ENCODE measurements at places on chromosomes 1 and 21.

GRCh38 chr1:206023695-206024094, at the start of gene CTSE:
CTSE (minus strand) TSS chr1:206023895; CDS start chr1:206023791, 104 bp downstream.
- H3K27me3 ChIP-seq = peaks cover 8% of the 10 kb centered on the region
- H3K36me3 ChIP-seq = no peaks in the 10 kb centered on the region
- ATAC-seq = no peak
- H3K27ac ChIP-seq = no peak within 1 kb of the TSS
- H3K4me3 ChIP-seq = no peak within 1 kb of the TSS

- ATAC-seq = no peak
- H3K4me1 ChIP-seq = no peaks in the 10 kb centered on the region
- H3K27ac ChIP-seq = no peak overlapping the region
- H3K4me3 ChIP-seq = no peak overlapping the region
- peaks cover 4% of the 10 kb centered on the region for H3K36me3 ChIP-seq
- peaks cover 64% of the 10 kb centered on the region for H3K27me3 ChIP-seq
These were observed 428.4 kb downstream of the PTPRU start for GRCh38 chr1:29664711-29665110.

DNA sequence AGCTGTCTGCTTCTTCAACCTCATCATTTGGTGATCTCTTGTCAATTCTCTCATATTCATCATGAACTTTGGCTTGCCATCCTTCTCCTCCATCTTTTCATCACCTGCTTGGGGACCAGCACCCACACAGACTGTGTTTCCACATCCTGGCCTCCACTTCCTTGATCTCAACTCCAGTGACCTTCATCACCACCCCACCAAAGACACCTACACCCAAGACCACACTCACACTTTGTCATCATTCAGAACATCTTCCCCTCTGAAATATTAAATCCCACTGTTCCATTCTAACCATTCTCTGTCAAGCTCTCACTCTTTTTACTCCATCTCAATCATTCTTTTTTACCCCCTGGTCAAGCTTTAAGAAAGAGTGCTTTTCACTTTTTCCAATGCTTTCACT, 115.5 kb upstream of the VAV3 start:
- H3K36me3 ChIP-seq = no peaks in the 10 kb centered on the region
- H3K4me1 ChIP-seq = peaks cover 47% of the 10 kb centered on the region
- H3K4me3 ChIP-seq = no peak overlapping the region
- H3K27me3 ChIP-seq = no peaks in the 10 kb centered on the region

GRCh38 chr1:98277118-98277517, 356.3 kb upstream of the DPYD start:
- H3K4me1 ChIP-seq = no peaks in the 10 kb centered on the region
- H3K27ac ChIP-seq = no peak overlapping the region
- ATAC-seq = no peak
- no peak overlapping the region for H3K4me3 ChIP-seq
- no peaks in the 10 kb centered on the region for H3K36me3 ChIP-seq

DNA sequence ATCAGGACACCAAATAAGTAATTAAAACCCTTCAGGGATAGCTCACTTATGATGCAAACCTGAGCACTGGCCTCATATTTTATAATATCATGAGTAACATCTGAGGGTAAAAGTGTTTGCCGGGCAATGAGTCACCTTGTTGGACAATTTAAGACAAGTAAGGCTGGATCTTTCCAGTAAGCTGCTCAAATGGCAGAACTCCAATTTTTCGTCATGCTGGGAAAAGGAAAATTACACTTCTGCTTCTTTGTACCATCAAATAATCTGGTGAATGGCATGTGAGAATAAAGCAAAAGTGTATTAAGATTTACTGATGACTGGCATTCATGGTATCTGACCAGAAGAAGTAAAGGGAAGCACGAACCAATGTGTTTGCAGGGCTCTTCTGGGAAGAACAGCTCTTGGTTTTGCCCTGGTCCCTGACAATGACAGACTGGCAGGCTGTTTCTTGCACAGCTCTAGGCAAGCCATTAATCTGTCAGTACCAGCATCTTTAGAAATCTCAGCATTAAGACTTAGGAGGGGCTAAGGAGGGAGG, 392.2 kb downstream of the VAV3 start:
- no peak overlapping the region for H3K27ac ChIP-seq
- peaks cover 36% of the 10 kb centered on the region for H3K36me3 ChIP-seq
- H3K4me1 ChIP-seq = no peaks in the 10 kb centered on the region
- H3K27me3 ChIP-seq = no peaks in the 10 kb centered on the region

DNA sequence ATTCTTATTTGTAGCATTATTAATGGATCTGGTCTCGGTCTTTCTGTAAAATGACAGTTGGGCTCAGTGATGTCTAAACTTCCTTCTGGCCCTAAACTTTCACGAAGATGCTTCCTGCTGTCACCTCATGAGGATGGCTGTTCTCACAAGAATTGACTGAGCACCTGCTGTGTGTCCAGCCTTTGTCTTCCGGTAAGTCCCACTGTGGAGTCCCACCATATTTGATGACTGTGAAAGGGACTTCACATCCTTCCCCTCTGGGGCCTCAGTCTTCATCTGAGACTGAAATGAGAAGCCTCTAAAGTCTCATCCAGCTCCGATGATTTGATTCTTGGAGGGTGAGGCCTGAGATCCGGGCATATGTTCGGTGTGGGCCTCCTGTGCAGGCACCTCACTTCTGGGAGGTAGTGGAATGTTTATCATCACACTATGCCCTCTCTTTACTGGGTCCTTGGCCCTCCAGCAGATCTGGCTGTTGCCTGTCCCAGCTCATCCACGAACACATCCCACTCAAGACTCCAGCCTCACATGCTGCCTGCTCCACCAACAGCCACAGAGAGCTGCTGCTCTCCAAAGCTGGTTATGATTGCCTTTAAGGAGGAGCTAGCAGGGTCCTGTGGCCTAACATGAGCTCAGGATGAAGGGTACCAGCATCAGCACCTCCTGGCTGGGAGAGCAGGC, 95.8 kb downstream of the KCNN3 start:
- peak; percentile 32 for ATAC-seq
- H3K27ac ChIP-seq = no peak overlapping the region
- no peak overlapping the region for H3K4me3 ChIP-seq
- peaks cover 8% of the 10 kb centered on the region for H3K4me1 ChIP-seq

GRCh38 chr1:88647249-88647645, 36.8 kb upstream of the PKN2 start:
- H3K27me3 ChIP-seq = peaks cover 42% of the 10 kb centered on the region
- no peak overlapping the region for H3K27ac ChIP-seq
- no peak overlapping the region for H3K4me3 ChIP-seq
- no peaks in the 10 kb centered on the region for H3K4me1 ChIP-seq
- peak; percentile 66 for ATAC-seq
- H3K36me3 ChIP-seq = no peaks in the 10 kb centered on the region

DNA sequence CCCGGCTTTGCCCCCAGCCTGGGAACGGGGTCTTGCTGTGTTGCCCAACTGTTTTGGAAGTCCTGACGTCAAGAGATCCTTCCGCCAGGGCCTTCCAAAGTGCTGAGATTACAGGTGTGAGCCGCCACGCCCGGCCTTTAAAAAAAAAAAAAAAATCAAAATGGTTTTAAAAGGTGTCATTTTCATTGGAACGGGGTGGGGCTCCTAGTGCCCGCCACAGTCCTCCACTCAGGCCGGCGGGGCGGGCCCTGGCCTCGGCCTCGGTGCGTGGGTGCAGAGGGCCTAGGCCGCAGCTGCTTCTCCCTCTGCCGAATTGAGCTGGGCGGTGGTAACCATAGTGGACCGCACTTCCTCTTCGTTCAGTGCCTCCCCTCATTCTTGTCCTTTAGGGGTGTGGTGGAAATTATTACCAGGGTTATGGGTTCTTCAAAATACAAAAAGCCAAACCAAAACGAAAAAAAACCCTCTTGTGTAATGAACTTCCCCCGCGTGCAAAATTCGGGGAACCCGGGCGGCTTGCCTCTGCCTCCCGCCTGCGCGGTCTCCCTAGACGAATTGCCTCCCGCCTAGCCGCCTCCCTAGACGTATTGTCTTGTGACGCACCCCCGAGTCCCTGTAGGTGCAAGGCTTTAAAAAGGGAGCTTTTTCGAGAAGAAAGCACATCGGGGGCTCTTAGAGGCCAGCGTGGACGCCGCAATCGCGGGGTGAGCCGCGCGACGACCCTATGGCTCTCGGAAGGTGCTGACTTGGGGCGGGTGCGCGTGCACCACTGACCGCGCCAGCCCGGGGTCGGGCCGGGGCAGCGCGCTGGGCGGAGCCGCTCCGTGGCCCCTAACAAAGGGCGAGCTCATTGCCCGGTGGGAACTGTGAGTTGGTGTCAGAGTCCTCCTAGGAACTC, 10.5 kb upstream of the SPEN start:
- peak; percentile 75 for ATAC-seq
- H3K36me3 ChIP-seq = peaks cover under 1% of the 10 kb centered on the region
- H3K4me1 ChIP-seq = peaks cover 36% of the 10 kb centered on the region

GRCh38 chr1:66380452-66381212, 153.3 kb upstream of the SGIP1 start:
- ATAC-seq = peak; percentile 99
- no peaks in the 10 kb centered on the region for H3K27me3 ChIP-seq
- peaks cover 77% of the 10 kb centered on the region for H3K4me1 ChIP-seq
- H3K27ac ChIP-seq = peak overlapping the region; percentile 98

GRCh38 chr1:69673321-69673720, 105.6 kb downstream of the LRRC7 start:
- H3K36me3 ChIP-seq = no peaks in the 10 kb centered on the region
- no peaks in the 10 kb centered on the region for H3K4me1 ChIP-seq
- H3K4me3 ChIP-seq = no peak overlapping the region
- no peak for ATAC-seq
- H3K27me3 ChIP-seq = no peaks in the 10 kb centered on the region

- ATAC-seq = no peak
- H3K36me3 ChIP-seq = no peaks in the 10 kb centered on the region
- peaks cover 27% of the 10 kb centered on the region for H3K27me3 ChIP-seq
- no peak overlapping the region for H3K4me3 ChIP-seq
- H3K4me1 ChIP-seq = peaks cover 6% of the 10 kb centered on the region
These were observed 24.2 kb upstream of the C1orf174 start for GRCh38 chr1:3924186-3924824.

GRCh38 chr21:9772348-9772672, 749.1 kb upstream of the TPTE start:
- H3K36me3 ChIP-seq = no peaks in the 10 kb centered on the region
- H3K4me3 ChIP-seq = no peak overlapping the region
- ATAC-seq = no peak
- no peak overlapping the region for H3K27ac ChIP-seq

All from stimulated activated memory B cell treated with anti-CD40 and anti-IgM and Interleukin-4, amounts not matched to agents 10 μg/mL and 1 μg/mL and 100 μg/mL, for 72 hours (primary cell).